Vagina (tissue), 2 donors: ENCODE measurements at places on chromosomes 12 and 14. TPM values are rescaled to one million over a fixed set of nuclear protein-coding genes. Genes with fewer than 3 reads are reported as not detected.

- DNase-seq = no peak
These were observed 14.3 kb upstream of the ARMH4 start for GRCh38 chr14:58166005-58166983.

DNA sequence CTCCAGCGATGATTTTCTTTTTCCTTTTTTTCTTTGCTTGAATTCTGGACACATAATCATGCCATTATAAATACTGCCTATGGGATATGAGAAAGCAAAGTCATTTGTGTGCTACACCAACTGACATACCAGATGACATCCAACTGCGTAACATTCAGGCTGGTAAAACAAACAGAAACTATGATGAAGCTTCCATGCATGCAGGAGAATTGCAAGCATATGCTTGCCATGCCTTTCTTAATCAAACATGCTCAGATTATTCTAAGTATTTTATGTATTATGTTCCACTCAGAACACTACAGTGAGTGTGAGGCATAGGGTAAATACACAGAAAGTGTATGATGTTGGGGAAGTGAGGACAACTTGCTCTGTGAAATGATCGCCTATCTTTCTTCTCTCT, 97.4 kb downstream of the C12orf50 start:
- no peak for DNase-seq

The RASSF9 gene
- total RNA-seq = 1.7 TPM

The CMA1 gene
- not detected for total RNA-seq

DNA sequence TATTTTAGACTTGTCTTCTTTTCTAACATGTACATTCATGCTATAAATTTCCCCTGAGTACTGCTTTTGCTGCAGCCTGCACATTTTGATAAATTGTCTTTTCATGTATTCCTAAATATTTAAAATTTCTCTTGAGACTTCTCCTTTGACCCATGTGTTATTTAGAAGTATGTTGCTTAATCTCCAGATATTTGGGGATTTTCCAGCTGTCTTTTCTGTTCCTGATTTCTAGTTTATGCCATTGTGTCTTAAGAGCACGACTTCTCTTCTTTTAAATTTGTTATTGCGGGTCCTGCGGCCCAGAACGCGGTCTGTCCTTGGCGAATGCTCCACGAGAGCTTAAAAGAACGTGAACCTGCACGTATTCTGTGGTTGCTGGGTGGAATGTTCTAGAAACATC, 136.4 kb downstream of the KIF26A start:
- DNase-seq = no peak

DNA sequence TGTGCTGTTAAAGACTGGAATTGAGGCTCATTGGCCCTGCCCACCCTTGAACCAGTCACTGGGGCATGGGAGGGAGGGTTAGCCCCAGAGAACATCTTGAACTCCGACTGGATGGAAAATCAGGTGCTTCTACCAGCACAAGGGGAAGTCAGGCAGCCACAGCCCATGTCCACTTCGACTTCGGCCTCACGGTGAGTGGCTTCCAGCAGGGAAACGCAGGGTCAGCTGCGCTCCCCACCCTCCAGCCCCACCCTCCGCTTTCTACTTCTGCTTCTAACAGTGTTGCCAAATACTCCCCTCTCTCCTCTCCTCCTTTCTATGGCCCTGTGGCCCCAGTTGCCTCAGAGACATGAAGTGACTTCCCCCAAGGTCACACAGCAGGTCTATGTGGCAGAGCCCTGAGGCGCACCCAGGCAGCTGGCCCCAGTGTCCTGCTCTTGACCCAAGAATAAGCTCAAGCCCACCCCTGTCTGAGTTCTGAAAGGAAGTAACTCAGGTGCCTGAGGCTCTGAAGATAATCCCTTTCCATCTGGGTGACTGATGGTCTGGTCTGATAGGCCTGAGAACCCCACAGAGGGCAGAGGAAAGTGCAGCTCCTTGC, 11.9 kb upstream of the SH2B3 start:
- no peak for DNase-seq

DNA sequence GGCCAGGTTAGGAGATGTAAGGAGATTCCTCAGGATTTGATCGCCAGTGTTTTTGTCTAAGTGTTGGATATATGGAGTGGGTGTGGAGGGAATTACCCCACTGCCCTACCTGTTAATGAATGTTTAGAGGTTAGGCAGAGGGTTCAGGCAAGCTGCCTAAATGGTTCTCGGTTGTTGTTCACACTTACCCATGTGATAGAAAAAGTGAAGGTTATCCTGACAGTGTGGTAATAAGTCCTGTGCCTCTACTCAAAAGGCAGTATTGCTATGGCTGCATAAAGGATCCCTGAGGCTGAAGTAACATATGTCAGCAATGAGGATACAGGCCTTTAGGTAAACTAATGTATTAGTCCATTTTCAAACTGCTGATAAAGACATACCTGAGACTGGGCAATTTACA, 112.0 kb downstream of the GPHN start:
- no peak for DNase-seq

DNA sequence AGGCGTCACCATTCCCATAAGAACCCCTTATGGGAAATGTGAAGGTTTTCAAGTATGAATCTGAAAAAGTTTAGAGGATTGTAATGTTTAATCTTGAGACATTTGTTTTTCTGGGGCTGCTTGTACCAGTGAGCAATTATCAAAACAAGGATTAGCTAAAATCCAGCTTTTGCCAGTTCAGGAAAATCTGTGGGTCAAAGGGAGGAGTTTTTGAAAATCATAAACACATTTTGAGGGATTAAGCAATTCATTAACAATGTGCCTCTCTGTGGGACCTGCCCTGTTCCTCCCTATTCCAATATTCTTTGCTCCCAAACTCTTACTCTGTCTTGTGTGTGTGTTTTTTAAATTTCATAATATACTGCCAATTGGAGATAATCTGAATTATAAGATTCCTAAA, 11.7 kb upstream of the DAAM1 start:
- no peak for DNase-seq
